ENCODE measurements at places on chromosomes 3 and 15.

GRCh38 chr3:36944012-36944640 is 728 bp downstream of the TRANK1 start:
- DNase-seq = peak; percentile 61

GRCh38 chr3:192834428-192834827 is 83.2 kb downstream of the MB21D2 start:
- no peak for DNase-seq

- no peak for DNase-seq
These were observed 151.7 kb downstream of the ROBO2 start for GRCh38 chr3:77191640-77192039.

DNA sequence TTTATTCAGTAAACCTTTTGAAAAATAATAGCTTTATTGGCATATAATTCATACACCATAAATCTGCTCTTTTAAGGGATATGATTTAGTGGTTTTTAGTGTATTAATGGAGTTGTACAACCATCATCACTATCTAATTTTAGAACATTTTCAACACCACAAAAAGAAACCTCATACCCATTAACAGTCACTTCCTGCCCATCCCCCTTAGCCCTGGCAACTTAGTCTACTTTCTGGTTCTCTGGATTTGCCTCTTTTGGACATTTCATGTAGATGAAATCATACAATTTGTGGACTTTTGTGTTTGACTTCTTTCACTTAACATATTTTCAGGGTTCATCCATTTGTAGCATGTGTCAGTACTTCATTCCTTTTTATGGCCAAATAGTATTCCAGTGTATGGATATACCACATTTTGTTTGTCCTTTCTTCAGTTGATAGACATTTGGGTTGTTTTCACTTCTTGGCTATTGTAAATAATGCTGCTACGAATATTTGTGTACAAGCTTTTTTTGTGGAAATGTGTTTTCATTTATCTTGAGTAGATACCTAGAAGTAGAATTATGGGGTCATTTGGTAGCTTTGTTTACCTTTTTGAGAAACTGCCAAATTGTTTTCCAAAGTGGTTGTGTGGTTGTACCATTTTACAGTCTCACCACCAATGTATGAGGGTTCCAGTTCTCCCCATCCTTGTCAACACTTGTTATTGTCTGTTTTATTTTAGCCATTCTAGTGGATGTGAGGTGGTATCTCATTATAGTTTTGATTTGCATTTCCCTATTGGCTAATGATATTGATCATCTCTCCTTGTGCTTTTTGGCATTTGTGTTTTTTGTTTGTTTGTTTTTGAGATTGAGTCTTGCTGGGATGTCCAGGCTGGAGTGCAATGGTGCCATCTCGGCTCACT is 45.8 kb downstream of the SMAD3 start:
- DNase-seq = no peak

- DNase-seq = peak; percentile 63
These were observed 402 bp downstream of the WWTR1 start for GRCh38 chr3:149657321-149657925.

DNA sequence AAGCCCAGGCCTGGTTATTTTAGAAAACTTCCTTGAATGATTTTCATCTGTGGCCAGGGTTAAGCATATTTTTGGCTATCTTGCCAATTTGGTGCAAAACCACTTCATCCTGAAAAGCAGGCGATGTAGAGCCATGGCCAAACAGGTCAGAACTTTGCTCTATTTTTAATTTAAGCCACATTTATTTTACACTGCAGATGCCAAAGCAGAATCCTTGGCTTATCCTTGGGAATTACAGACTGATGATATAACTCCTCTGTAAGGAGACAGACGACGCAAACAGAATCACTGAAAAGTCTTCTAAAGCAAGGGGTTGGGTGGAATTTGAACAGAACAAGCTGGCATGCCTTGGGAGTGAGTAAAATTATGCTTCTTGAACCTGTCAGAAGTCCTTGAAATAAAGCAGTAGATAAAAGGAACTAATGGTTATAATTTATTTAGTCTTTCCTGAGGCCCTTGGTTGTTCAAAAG is 121.9 kb downstream of the CHST2 start:
- no peak for DNase-seq

All from C1 segment of cervical spinal cord (tissue), 14 donors.